D721Med (cell line): ENCODE measurements at places on chromosomes 2 and 18.

DNA sequence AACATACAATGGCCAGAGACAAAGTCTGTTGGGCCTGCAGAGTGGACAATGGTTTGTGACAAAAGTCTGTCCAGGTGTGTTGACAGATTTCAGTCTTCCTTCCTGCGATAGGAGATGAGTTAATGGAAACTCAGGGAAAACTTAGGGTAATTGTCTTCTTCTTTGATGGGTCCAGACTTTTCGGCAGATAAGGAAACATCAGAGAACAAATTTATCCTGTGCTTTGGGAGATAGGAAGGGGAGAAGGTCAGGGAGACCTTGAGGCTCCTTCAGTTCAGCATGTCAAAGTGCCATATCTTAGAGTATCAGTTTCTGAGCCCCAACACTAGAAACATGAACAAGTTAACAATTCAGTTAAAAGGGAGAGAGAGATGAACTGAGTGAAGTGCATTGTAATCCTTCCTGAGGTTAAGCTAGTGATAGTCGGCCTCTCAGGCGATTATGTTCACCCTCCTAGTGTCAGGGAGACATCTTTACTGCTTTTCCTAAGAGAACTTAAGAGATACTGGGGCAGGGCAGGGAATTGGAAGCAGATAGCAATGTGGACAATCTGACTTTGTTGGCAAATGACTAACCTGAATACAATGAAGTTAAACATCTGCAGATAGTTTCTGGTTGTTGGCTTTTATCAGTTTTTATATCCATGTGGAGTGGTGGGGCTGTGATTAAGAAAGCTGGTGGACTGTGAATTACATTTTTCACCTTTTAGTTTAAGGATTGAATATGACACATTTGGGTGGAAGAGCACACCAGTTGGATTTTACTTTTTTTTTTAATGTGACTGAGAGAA is 248.8 kb upstream of the FN1 start:
- DNase-seq = no peak

- no peak for DNase-seq
Observed at GRCh38 chr2:102585847-102586404, 33.4 kb upstream of the SLC9A2 start.

GRCh38 chr2:176729706-176730569 is 460.7 kb downstream of the MTX2 start:
- no peak for DNase-seq

- DNase-seq = no peak
Observed at GRCh38 chr2:134324947-134325346, 71.1 kb downstream of the MGAT5 start.
